ENCODE measurements at places on chromosomes 5 and 9.
A peak's percentile ranks its signal among the peaks of the same experiment; 100 is the strongest.

DNA sequence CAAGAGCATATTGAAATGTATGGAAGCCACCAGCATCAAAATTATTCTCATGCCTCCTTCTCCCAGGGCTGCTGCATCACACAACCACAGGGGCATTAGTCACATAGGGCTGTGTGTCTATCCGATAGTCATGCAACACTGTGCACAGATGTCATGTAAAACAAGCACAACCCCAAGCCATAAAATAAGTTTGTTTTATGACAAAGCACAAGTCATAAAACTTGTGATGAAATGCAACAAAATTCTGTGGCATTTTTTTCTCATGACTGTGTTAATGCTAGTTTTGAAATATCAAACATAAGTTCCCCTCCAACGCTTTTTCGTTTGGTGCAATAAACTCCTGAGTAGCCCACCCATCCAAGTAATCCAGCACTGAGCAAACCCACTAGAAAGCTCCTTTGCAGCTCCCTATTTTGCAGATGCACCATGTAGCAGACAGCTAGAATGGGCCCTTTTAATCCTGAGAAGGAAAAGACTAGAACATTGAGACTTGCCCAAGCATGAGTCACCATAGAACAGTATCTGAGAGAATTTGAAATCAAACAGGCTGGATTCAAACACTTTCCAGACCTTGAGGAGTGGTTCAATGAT, 93.3 kb upstream of the ZNF366 start:
- no peak for DNase-seq

DNA sequence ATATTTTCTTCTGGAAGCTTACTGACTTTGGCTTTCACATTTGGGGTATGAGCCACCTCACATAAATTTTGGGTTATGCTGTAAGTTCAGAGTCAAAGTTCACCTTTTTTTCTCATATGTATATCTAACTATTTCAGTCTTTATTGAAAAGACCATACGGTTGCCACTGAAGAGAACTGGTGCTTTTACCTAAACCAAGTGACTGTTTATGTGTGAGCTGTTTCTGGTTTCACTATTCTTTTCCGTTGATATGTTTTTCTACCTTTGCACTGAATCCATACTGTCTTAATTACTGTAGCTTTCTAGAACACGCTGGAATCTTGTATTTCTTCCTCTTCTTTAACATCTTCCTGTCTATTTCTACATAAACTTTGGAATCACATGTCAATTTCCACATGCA, 36.3 kb upstream of the SPINK5 start:
- DNase-seq: no peak

- DNase-seq: no peak
Observed at GRCh38 chr9:2027543-2028160, 12.5 kb downstream of the SMARCA2 start.

DNA sequence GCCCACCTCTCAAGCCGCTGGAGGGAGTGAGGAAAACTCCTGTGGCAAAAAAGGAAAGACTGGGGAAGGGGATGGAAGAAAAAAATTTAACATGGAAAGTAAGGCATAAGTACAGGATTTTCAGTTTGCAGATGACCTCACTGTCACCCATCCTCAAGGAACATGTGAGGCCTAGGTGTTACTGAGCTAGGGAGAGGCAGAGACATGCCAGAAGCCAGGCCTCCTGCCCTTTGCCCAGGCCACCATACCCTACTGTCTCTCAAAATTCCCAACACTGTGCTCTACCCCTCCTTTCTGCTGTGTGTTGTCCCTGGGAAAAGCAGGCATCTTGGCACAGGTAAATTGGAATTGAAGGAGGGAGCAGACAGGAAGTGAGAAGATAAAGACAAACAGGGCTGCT, 4.4 kb upstream of the MGAT1 start:
- no peak for DNase-seq

DNA sequence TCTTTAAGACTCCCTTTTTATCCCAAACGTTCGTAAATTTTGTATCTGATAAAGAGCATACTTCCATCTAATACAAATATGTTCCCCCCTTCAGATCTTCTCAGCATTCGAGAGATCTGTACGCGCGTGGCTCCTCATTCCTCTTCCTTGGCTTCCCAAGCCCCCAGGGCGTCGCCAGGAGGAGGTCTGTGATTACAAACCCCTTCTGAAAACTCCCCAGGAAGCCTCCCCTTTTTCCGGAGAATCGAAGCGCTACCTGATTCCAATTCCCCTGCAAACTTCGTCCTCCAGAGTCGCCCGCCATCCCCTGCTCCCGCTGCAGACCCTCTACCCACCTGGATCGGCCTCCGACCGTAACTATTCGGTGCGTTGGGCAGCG, 19.9 kb downstream of the CDKN2A start:
- no peak for DNase-seq

- DNase-seq: no peak
Observed at GRCh38 chr5:180136630-180137381, 65.2 kb upstream of the RNF130 start.

- no peak for DNase-seq
Observed at GRCh38 chr5:83567741-83568140, 96.2 kb downstream of the VCAN start.

GRCh38 chr9:99925541-99925940, 19.1 kb downstream of the STX17 start:
- no peak for DNase-seq

DNA sequence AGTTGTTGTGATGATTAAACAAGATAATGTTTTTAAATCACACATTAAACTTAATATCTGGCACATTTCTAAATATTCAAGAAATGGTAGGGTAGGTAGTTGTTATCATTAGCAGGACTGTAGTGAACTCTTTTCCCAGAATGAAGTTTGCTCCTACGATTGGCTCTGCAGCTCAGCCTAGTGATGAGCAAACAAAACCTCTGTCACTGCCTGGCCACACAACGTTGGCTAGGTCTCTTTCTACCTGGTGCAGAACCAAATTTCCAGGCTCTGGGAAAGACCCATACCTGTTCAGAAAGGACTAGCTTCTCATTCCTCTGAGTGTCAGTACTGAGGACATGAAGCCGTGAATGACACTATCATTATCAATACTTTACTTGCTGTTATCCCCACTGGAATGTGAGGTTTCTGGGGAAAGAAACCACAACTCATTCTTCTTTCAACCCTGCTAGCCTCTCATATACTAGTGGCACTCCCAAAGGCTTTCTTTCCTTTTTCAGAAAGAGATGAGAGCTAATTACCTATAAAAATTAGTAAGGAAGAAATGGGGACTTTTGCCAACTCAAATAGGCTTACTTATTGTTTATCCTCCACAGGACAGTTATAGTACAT, 219.3 kb upstream of the TRIM32 start:
- no peak for DNase-seq

DNA sequence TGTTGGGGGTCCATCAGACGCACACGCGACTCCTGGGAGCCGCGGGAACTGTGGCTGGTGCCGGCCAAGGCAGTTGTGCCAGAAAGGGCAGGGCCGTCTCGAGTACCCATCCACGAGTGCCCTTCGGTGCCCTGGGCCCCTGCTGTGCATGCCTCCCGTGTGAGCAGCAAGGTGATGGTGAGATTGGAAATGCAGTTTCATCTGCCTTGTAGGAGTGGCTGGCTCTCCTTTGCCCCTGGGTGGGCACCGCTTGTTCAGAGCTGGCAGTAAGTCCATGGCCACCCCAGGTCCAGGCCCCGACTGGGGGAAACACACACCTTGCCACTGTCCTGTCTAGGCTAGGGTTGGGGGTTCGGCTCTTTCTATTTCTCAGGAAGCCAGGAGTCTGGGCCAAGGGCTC, 5.7 kb downstream of the NKD2 start:
- no peak for DNase-seq

GRCh38 chr9:77451507-77451906, 196.6 kb downstream of the GNA14 start:
- no peak for DNase-seq

- no peak for DNase-seq
Observed at GRCh38 chr5:108508979-108509378, 127.1 kb upstream of the FBXL17 start.

DNA sequence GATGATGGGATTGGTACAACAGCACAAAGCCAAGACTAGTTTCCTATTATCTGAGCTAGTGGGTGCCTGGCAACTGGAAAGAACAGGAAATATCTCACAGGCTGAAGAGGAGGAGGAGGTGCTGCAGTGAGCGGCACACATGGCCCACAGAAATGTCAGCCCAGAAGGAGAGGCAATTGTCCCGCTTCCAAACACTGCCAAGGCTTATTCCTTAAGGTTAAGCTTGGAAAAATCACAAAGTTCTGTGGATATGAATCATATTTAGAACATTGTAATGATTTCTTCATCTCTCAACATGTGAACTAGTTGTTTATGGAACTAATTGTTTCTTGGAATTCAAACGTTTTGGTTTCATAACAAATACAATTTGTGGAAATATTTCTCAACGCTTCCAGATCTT, 1019.5 kb upstream of the SEMA6A start:
- DNase-seq: peak; percentile 3

DNA sequence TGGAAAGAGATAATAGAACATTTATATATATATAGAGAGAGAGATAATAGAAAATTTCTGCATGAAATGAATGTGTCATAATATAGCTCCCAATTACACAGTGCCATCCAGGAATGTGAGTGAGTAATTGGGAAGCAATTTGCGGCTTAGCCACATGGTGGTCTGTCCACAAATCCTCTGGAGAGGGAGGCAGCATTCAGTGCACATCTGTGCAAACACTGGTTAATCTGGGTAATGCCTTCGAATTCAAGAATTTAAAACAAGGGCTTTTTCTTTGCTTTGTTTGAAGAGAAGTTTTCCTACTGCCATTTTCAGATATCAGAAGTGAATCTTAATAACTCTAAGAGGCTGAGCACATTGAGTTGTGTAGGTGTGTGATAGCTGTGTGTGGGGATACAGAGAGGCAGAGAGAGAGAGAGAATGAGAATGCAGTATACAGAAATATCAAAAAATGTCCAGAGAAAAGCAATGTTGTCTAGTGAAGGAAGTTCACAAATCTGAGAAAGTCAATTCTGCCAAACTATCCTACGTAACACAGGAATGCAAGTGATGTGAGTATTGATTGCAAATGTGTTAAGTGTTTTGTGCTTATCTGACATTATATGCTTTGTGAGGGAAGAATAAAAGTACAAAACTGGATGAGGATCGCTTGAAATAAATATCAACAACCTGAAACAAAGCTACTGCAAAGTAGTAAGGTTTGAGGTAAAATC, 134.6 kb downstream of the EDIL3 start:
- peak; percentile 73 for DNase-seq

DNA sequence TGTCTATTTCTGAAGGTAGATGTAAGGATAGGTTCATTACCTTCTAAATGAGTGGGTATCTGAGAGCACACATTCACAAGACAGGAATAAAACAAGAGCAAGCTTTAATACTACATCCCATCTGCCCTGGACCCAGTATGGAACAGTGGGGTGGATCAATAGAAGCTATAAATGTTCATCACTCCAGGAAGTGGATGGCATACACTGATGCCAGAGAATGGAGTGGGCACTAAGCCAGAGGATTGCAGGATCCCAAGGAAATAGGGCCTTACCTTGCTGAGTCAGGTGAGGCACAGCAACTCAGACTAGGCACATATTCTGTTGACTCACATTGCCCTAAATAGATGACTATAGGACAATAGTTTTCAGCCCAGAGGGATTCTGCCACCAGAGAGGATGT, 21.3 kb upstream of the COX7C start:
- no peak for DNase-seq

GRCh38 chr9:131876486-131876885, 136.6 kb upstream of the RAPGEF1 start:
- no peak for DNase-seq

DNA sequence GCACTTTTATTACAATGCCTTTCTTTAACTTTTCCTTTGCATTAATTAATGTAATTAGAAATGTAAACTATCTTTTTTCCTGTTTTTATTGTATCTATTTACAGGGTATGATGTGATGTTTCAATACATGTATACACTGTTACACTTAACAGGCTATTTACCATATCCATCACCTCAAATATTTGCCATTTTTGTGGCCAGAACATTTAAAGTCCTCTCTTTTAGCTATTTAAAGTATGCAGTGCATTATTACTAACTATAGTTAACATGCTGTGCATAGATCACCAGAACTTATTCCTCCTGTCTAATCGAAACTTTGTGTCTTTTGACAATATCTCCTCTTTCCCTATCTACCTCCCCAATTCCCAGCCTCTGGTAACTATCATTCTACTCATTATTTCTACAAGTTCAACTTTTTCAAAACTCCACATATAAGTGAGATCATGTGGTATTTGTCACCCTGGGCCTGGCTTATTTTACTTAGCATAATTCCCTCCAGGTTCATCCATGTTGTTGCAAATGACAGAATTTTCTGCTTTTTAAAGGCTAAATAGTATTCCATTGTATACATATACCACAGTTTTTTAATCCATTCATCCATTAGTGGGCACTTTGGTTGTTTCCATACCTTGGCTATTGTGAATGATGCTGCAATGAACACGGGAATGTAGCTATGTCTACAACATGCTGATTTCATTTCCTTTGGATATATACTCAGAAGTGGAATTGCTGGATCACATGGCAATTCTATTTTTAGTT, 32.8 kb downstream of the OR2K2 start:
- no peak for DNase-seq

DNA sequence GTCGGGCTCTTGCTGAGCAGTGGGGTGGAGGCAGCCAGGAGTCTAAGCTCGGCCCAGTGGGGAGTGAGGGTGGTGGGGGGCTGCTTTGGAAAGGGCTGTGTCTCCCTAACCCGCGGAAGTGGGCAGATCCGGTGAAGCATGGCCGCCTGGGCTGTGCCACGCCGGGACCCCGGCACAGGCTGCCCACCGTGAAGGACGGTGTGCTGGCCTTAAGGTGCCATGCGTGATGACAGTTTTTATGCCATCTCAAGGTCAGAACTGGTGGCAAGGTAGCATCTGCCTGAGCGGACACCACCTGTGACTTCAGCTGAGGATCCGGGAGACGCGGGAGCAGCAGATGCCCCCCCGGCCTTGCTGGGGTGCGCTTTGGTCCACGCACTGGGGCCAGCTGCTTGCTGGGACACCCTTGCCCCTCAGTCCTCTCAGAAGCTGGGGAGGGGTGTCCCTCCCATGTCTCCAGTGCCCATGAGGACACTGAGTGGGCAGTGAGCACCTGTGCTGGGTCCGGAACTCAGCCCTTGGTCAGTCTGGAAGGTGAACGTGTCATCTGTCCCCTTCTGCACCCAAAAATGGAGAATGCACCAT, 53.9 kb downstream of the AHRR start:
- no peak for DNase-seq

DNA sequence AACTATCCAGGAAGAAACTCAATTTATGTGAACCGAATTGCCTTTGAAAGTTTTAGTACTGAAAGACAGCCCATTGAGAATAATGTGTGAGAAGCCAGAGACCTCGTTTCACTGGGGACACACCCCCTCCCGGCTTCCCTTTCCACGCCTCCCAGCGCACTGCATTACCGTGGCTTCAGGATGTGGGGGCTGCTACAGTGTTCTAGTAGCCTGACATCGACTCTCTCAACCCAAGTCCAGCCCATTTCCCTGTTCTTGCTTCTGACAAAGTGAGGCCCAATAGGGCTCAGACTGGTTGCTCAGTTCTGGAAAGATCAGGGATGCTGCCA, 3.5 kb downstream of the PAX5 start:
- peak; percentile 23 for DNase-seq

DNA sequence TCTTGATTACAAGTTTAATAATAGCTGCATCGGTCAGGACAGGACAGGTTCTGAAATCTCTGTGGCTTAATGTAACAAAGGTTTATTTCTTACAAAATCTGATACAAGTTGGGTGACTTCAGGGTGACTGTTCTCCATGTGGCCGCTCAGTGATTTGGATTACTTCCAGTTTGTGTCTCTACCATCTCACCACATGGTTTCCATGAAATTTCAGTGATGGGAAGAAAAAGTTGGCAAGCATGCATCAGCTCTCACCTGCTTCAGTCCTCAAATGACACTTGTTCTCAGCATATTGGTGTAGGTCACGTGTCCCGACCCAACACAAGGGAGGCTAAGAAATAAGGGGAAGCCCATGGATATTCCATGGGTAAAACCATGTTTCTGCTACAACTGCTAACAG, 7.8 kb upstream of the TMEM268 start:
- DNase-seq: no peak

All from neural progenitor cell (in vitro differentiated cells).